HepG2 (cell line): ENCODE measurements at places on chromosomes 1 and 21. TPM values are rescaled to one million over a fixed set of nuclear protein-coding genes. Genes with fewer than 3 reads are reported as not detected.
A peak's percentile ranks its signal among the peaks of the same experiment; 100 is the strongest.

C4BPA gene
- 18.7 and 32.1 TPM in 2 replicates for total RNA-seq

- no peak for DNase-seq
Measured at GRCh38 chr1:21707891-21708290, 38.7 kb upstream of the RAP1GAP start.

DNA sequence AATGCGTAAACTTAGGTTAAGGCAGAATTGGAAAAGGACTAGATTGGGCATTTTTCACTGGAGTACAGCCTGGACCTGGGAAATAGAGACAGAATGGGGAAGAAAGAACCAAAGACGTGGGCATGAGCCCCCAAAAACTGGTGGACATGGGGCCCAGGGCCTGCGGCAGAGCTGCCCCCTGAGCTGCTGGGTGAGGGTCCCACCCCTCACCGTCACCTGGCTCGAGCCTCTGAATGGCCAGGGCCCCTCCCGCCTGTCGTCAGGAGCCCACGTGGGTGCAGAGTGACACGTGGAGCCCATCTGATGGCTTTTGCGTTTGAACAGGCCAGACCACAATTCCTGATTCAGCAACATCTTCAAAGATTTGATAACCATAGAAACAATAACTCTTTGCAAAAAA lies 360.9 kb upstream of the VAMP3 start:
- no peak for DNase-seq

- DNase-seq = peak; percentile 60
Measured at GRCh38 chr1:209569455-209570207, 13.9 kb upstream of the CAMK1G start.

- DNase-seq = no peak
Measured at GRCh38 chr1:1264868-1265272, 8.8 kb downstream of the UBE2J2 start.

DNA sequence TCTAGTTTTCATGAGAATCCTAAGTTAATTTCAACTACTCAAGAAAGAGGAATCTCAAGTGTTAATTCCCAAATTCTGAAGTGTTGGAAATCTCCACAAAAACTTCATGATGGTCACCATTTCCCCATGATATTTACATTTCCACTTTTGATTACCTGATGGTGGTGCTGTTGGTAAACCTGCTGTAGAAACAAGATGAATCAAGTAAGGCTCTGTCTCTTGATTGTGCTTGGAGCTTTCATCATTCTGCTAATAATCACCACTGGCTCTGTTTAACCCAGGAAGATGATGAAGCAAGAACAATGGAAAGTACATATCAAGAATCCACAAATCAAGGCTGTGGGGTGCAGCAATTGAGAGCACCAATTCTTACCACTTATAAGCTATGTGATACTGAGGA lies 77.8 kb downstream of the C4BPA start:
- no peak for DNase-seq

DNA sequence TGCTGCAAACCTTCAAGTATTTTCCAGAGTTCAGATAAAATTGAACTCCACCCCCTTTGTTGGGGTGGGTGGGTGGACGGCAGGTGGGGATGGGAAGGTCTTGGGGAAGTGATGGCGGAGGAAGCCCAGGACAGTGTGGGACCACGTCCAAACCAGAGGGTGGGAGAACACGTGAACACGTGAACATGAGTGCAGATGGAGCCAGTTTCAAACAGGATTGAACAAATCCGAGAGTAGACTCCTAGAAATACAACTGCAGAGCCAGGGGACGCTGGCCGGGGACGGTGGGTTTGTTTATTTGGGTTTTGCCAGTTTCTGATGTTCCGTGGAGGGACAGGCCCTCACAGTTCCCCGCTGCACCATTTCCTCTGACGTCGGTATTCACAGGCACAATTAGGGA lies 2.9 kb downstream of the KRTAP10-2 start:
- DNase-seq = no peak

- no peak for DNase-seq
Measured at GRCh38 chr1:212686591-212686990, 13.0 kb downstream of the BATF3 start.

DNA sequence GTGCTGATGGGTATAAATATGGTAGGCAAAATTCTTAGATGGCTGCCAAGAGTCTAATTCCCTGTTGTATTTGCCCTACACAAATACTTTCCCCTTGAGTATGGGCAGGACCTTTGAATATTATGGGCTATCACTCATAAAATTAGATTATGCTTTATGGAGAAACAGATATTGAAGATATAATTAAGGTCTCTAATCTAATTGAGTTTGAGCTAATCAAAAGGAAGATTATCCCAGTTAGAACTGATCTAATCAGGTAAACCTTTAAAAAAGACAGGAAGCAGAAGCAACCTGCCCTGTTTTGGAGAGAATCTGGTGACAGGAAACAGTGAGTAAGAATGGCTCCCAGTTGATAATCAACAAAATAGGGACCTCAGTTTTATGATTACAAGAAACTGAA lies 609.0 kb upstream of the PRMT6 start:
- no peak for DNase-seq

DNA sequence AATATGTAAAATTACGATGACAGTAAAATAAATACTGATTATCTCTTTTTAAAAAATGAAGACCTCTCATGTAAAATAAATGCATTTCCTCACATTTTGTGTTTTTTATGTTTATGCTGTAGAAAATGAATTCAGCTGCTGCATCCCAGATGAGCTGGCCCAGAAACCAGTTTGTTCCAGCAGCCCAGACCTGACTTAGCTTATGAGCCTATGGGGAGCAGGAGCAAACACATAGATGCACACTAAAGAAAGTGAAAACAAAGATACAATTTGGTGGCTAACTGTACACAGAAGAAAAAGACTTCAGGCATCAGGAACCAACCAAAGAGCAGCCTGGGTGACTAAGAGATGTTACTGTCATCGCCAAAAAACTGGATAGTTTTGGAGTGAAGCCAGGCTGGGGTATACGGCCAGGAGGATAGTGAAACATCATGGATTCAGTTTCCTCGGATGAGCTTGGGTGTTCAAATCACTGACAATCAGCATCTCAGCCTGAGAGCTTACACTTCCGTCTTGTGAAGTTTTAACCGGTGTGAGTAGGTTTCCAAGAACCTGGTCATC lies 113.9 kb upstream of the BACE2 start:
- no peak for DNase-seq

DNA sequence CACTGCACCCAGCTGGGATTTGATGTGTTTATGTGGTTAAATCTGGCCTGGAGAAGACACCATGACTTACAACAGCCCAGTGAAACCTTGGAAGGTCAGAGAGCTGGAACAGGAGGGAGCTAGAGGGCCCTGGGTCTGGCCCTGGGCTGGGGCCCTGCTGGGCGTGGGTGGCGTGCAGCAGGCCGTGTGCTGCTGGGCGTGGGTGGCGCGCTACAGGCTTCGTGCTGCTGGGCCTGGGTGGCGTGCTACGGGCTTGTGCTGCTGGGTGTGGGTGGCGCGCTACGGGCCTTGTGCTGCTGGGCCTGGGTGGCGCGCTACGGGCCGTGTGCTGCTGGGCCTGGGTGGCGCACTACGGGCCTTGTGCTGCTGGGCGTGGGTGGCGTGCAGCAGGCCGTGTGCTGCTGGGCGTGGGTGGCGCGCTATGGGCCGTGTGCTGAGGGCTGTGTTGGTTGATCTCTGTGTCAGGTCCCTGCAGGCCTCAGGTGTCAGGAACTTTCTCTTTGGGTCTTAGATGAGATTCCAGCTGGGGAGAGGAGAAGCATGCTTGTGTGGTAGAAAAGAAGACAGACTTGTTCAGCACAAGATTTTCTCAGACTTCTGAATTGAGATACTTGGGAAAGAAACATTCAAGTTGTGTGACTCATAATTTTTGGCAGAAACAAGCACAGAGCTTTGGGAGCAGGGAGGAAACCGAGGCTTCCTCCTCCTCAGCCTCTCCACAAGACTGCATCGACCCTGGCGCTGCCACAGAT lies 66.0 kb downstream of the COL18A1 start:
- DNase-seq = no peak

DNA sequence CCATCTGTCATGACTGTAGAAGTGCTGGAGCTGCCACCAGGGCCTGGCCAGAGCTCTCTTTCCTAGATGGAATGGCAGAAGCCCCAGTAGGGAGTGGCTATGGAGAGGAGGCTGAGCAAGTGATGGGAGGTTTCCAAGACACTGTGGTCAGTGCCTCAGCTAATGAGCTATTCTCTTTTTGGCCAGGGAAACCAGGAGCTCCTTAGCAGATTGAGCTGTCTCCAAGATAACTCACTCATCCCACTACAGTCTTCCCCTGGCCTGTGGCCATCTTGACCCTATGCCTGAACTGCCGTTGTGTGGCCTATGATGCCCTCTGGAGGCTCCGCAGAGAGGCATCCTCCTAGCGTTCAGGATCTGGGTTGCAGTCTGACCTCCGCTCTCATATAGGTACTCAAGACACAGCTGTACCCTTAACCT lies 60.5 kb downstream of the ERI3 start:
- peak; percentile 31 for DNase-seq

- DNase-seq = no peak
Measured at GRCh38 chr21:36551321-36551720, 71.4 kb upstream of the CLDN14 start.

DNA sequence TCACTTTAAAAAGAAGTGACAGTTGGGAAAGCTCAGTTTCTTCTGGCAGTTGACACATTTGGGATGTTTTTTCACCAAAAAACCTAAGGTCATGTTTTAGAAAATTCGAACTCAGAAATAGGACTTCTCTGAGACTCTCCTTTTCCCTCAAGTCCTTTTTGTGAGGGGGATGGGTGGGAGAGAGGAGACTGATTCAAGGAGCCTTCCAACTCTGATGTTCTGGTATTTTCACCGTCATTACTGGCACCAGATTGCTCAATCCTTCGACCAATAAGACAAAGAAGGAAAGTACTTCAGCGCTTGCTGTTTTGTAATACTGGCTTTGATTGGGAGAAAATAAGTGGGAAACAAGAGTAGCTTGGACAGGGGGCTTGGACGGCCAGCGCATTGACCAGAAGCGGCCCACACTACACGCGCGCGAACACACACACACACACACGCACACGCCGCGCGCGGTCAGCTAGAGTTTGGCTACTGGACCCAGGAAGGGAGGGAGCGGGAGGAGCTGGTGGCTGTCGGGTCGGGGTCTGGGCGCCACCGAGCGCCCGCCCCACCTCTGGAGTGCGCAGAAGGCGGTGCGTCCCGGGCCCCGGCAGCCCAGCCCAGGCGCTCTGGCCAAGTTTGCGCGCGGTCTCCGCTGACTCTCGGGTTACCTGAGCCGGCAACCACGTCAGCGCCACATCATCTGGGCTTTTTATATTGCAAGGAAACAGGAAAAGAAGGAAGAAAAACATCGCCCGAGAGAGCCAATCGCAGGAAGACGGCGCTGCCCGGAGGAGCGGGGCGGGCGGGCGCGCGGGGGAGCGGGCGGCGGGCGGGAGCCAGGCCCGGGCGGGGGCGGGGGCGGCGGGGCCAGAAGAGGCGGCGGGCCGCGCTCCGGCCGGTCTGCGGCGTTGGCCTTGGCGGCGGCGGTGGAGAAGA lies at the start of gene KCNK1:
Gene KCNK1 (plus strand): TSS at position 855 of the 921 bp plus-strand sequence. CDS start 66 bp downstream, at position 921.
- no peak for DNase-seq

DNA sequence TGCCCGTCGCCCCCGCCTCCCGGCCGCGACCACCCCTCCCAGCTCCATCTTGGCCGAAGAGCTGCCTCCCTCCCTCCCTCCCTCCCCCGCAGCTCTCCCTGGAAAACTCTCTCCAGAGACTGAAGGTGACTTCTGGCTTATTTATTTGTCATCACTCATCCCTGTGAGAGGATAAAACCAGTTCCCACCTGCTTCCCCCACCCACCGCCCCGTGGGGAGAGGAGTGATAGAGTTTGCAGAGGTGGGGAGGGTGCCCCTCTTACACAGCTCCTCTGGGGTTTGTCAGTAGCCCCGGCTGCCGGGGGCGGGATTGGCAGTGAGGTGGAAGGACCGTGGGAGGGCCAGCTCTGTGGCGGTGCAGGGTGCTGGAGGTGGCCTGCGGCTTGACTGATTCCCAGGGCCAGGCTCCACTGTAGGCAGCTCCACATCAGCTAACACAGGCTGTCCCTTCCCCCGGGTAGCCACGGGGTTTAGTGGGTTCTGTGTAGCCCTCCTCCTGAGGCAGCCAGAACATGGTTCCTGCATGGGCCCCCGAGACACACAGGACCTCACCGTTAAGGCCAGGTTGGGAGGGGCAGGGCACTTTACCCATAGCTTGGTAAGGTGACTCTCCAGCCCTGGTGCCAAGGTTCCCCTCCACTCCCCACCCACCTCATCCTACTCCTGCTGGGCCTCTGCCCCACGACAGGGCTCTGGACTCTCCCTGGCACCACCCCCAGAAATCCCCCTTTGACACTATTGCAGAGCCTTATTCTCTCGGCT lies 62.2 kb downstream of the ELK4 start:
- DNase-seq = no peak

GRCh38 chr1:5225707-5226704 lies 571.6 kb downstream of the AJAP1 start:
- DNase-seq = no peak

SPTA1 gene
- not detected in 2 replicates for total RNA-seq

DNA sequence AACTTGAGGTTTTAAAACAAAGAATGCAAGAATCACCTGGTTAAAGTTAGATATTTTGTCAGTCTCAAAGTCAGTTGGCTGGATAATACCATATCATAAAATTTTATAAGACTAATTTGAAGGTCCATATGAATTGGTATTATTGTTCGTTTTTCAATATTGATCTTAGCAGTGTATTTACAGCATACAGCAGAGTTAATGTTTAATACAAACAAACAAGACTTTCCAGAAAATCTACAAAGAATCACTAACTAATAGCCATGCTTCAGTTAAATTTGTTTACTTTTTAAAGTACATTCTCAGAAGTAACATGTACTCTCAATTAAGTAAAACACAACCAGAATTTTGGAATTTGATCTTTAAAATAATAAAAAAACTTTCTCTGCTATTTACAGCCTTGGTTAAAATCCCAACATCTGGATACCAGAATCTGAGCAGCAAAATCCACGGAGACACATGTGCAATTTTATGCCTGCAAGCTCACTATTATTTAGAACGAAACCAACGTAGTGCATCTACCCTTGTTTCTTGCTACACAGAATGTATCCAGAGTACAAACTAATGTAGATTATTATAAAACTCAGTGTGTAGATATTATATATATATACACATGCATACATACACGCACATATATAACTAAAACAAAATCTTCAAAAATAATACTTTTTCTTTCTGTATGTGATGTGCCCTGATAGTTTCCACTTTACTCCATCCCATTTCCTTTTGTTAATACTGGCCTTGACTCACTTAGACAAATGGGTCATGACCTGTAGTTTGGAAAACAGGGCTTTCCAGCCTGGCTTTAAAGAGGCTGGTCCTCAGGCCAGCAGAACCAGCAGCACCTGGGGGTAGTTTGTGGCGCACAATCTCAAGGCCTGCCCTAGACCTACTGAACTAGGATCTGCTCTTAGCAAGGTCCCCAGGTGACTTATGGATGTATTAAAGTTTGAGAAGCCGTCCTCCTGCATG lies 63.6 kb upstream of the ERG start:
- no peak for DNase-seq
